ENCODE measurements at places on chromosomes 12 and 14.

DNA sequence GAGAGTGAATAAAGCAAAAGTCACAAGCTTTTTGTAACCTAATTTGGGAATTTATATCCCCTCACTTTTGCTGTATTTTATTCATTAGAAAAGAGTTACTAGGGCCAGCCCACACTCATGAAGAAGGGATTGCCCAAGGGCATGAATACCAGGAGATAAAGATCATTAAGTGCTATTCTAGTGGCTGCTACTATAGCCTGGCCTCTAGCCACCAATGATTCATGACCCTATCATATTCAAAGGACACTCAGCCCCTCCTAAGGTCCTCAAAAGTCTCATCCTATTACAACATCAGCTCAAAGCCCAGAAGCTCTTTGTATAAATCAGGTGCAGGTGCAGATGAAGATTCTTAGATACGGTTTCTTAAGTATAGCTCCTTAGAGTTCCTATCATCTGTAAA is 518.1 kb downstream of the TRHDE start:
- DNase-seq, result no peak
- no peak overlapping the region for H3K27ac ChIP-seq
- no peaks in the 10 kb centered on the region for H3K27me3 ChIP-seq

DNA sequence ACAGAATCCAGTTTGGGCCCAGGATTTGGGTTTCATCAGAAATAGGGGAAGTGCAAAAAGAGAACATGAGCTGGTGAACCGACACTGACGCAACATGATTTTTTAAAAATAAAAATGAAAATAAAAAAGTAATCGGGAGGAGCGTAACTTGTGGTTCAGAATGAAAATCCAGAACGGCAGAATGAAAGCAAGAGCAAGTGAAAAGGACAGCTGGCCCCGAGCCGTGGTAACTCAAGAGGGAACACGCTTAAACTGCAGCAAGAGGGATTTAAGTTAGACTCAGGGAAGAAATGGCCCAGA is 1.6 kb downstream of the SLC6A12 start:
- DNase-seq, result no peak
- H3K27me3 ChIP-seq, result peaks cover 56% of the 10 kb centered on the region
- H3K36me3 ChIP-seq, result no peaks in the 10 kb centered on the region
- H3K27ac ChIP-seq, result no peak overlapping the region
- no peaks in the 10 kb centered on the region for H3K4me1 ChIP-seq

GRCh38 chr12:128813883-128814282 is 9.9 kb downstream of the SLC15A4 start:
- H3K4me3 ChIP-seq, result no peak overlapping the region
- H3K4me1 ChIP-seq, result peaks cover 48% of the 10 kb centered on the region

DNA sequence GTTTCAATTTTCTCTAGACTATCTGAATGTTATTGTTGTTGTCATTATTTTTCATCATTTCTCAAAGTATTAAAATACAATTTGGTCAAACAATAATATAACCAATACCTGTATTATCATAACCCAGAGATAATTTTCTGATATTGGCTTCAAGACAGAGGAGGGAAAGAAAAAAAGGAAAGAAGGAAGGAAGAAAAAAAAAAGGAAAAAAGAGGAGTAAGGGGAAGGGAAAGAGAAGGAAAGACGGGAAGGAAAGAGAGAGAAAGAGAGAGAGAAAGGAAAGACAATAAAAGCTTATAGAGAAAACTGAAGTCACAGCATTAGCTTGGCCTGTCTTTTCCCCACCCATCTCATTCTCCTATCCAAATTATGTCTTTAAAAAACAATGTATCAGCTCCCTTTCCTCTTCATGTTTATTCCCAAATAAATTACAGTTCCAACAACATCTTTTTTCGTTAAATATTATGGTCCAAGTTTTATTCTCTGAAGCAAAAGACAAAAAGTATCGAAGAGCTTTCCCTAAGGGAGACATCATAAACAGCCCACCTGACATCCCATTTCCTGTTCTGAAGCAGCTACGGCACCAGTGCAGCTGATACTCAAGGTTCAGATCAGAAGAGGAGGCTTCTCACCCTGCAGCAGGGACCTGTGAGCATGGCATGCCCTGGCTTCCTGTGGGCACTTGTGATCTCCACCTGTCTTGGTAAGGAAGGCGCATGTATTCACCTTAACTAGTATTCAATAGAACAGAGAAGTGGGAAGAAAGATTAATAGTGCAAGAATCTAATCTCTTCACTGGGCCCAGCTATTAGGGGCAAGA is 308.3 kb downstream of the DAD1 start:
- peak overlapping the region; percentile 80 for H3K4me3 ChIP-seq
- no peaks in the 10 kb centered on the region for H3K36me3 ChIP-seq
- no peaks in the 10 kb centered on the region for H3K4me1 ChIP-seq
- no peak for DNase-seq
- H3K27ac ChIP-seq, result peak overlapping the region; percentile 78

DNA sequence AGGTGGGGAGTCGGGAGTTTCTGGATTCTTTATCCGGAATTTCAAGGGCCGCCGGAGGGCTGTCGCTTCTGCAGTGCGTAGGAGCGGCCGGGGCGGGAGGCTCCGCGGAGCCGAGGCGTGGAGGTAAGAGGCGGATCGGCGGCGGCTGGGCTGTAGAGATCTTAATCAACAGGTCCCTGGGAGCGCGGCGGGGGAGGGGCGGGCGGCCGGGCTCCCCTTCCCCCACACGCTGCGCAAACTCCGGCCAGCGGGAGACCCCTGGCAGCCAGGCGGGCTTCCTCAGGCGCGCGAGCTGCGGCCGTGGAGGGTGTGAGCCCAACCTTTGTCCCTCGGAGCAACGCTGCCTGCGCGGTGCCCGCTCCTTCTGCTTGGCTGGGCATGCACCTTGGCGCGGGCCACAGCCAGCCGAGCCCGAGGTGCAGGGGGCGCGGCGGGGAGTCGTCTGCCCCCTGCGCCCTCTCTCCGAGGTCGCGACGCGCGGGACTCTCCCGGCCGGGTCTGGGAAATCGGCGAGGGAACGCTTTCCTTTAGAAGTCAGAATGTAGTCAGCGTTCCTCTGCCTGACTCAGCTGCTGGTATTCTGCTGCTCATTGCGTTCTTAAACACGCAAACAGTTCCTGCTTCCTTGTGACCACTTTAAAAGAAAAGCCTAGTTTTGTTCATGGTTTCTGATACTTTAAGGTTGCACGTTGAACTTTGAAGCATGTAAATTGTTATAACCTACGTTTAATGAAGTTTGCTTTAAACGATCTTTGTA is at the start of gene PALS1:
TSS of gene PALS1 (plus strand) at position 25 of the 757 bp plus-strand sequence. CDS start 37,736 bp downstream, outside the sequence.
- peak; percentile 65 for DNase-seq
- peak within 1 kb of the TSS; percentile 90 for H3K4me3 ChIP-seq
- H3K27me3 ChIP-seq, result no peaks in the 10 kb centered on the region
- no peaks in the 10 kb centered on the region for H3K36me3 ChIP-seq

GRCh38 chr14:77301103-77301502 is 19.6 kb downstream of the POMT2 start:
- no peak overlapping the region for H3K27ac ChIP-seq
- H3K4me3 ChIP-seq, result no peak overlapping the region
- no peaks in the 10 kb centered on the region for H3K4me1 ChIP-seq
- DNase-seq, result peak; percentile 21
- peaks cover 21% of the 10 kb centered on the region for H3K36me3 ChIP-seq
- H3K27me3 ChIP-seq, result no peaks in the 10 kb centered on the region

All from naive thymus-derived CD8-positive, alpha-beta T cell (primary cell).